AG09309 (cell line): ENCODE measurements at places on chromosomes 2 and 18.
A peak's percentile ranks its signal among the peaks of the same experiment; 100 is the strongest.

DNA sequence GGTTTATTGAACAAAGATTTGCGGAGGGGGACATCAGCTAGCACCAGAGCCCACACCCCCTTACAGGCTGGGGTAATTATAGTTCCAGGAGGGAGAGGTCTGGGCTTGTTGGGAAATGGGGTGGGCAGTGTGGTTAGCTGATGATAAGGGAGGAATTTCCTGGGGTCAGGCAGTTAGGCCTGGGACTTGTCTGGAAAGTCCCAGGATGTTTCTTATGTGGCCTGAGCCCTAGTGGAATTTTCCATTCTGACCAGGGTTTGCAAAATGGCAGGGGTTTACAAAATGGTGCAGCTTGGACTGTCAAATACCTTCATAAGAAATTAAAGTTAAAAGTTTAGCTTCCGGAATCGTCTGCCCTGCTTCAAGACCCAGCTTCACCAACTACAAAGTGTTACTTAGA lies 199.1 kb downstream of the FBXO15 start:
- DNase-seq: no peak

- DNase-seq: no peak
These were observed 253.8 kb downstream of the TNS1 start for GRCh38 chr2:217749008-217749407.

DNA sequence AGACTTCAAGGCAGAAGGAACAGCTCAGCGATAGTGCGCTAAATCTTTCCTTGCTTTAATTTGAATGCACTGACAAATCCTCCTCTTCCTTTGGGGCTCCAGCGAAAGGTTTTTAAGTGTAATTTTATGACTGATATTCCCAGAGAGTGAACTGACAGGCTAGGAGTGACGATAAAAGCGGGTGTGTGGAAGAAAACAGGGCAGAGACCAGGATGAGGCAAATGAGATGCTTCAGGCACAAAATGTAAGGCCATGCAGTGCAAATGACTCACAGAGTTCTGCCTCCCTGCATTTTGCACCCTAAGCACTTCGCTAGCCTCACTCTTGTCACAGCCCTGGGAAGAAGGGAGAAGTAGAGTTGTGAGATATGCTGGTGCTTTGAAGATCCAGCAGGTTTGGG lies 14.7 kb downstream of the KLHL23 start:
- no peak for DNase-seq

GRCh38 chr2:64313398-64313723 lies 140.6 kb upstream of the LGALSL start:
- DNase-seq: no peak

DNA sequence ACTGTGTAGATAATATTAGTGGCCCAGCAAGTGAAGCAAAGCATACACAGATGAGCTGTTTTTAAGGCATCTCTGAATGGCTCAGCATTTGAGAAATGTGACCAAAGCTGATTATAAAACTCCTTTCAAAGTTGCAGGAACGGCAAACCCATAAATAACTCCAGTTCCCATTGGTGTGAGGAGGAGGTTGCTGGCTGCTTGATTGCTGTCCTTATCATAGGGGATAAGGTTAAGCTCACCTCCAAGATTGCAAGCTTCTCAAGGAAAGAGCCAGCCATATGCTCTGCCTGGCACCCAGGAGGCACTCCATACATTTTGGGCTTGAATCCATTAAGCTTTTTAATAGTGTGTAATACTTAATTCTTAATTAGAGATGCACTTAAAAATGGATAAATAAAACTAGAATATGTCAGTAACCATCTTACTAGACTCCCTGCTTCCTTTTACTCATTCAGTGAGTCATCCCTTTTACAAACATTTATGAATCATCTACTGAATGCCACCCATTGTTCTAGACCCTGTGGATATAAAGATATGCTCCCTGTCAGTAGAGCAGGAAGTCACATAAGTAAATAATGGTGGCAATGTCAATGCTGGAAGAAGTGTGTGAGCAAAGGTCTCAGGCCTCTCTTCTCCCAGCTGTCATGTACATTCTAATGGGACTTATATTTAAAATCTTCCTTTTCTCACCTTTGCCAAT lies 99.3 kb downstream of the SPATS2L start:
- peak; percentile 61 for DNase-seq

GRCh38 chr18:2411381-2411960 lies 159.8 kb downstream of the METTL4 start:
- DNase-seq: no peak

GRCh38 chr2:144505245-144505831 lies 14.6 kb downstream of the ZEB2 start:
- DNase-seq: no peak
